ENCODE measurements at places on chromosomes 1 and 21.

GRCh38 chr21:37513383-37513782, 146.8 kb downstream of the DYRK1A start:
- DNase-seq = no peak

GRCh38 chr1:85316321-85316720, 39.9 kb upstream of the BCL10 start:
- no peak for DNase-seq

- DNase-seq = no peak
Measured at GRCh38 chr1:98184856-98185255, 264.0 kb upstream of the DPYD start.

- DNase-seq = no peak
Measured at GRCh38 chr1:169340882-169341281, 26.7 kb downstream of the NME7 start.

DNA sequence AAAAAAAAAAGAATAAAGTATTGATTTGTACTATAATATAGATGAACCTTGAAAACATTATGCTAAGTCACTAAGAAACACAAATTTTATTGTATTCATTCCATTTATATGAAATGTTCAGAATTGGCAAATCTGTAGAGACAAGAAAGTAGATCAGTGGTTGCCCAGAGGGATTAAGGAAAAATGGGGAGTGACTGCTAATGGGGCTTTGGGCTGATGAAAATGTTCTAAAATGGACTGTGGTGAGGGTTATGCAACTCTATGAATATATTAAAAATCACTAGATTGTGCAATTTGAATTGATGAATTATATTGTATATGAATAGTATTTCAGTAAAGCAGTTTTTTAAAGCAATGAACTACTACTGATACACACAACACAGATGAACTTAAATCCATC, 10.0 kb downstream of the GDAP2 start:
- no peak for DNase-seq

- no peak for DNase-seq
Measured at GRCh38 chr1:91806181-91806768, 79.7 kb downstream of the TGFBR3 start.

DNA sequence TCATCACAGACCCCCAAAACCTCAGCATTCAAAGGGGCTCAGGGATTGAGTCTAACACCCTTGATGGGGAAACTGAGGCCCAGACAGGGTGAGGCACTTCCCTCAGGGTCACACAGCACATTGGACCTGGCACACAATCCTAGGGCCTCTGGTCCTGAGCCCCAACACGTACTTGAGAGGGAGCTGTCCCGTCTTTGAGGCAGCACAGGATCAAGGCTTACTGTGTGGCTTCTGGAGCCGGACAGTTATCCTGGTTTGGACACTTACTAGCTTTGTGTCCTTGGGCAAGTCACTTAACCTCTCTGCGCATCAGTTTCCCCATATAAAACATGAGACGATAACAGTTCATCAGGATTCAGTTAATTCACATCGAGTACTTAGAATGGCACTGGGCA, 26.5 kb downstream of the RUNX3 start:
- no peak for DNase-seq

GRCh38 chr1:29284961-29285560, 48.7 kb downstream of the PTPRU start:
- no peak for DNase-seq

DNA sequence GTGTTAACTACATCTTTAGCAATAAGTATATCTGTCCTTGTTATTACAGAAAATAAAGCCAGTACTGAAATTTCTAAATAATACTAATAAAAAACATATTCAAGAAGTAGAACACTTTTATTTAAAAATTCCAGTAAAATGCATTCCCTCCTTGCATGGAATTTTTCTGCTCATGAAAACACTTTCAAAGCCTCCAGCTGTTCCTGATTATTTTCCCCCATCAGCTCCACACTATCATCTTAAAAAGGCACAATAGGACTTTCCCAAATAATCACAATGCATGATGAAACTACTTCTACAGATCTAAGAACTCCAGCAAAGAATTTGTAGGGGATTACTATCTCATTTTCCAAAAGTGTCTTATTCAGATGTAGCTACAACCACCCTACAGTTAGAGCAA, 162.6 kb upstream of the USP25 start:
- DNase-seq = no peak

DNA sequence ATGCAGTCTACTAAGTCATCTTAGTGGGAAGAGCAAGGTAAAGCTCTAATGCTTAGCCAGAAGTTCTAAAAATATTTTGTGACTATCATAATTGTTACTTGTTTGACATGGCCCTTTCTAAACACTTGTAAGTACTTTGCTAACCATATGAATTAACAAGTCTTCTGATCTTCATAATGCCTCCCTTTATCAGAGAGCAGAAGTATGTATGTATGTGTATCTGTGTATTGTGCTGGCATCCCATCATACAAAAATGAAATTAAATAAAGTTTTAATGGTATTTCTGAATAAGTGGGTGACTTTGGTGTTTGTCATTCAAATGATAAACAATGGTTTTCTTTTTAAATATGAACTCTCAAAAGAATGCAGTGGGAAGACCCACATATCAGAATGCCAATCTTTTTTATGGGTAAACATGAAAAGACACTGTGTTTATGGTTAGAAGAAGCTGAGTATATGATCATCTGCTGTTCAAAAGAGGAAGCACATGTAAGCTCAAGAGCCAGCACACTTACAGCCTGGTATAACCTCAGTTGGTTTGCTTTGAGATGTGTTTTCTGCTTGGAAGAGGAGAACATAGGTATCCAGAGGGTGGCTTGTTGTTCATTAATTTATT, 159.6 kb downstream of the CLEC20A start:
- DNase-seq = no peak

- peak; percentile 78 for DNase-seq
Measured at GRCh38 chr1:179709841-179710329, 33.2 kb upstream of the FAM163A start.

Data from central memory CD4-positive, alpha-beta T cell (primary cell).